ENCODE measurements at places on chromosomes 3 and 15. TPM values are rescaled to one million over a fixed set of nuclear protein-coding genes. Genes with fewer than 3 reads are reported as not detected.

GRCh38 chr3:44060164-44060563 is 181.5 kb upstream of the TOPAZ1 start:
- no peak for DNase-seq

DNA sequence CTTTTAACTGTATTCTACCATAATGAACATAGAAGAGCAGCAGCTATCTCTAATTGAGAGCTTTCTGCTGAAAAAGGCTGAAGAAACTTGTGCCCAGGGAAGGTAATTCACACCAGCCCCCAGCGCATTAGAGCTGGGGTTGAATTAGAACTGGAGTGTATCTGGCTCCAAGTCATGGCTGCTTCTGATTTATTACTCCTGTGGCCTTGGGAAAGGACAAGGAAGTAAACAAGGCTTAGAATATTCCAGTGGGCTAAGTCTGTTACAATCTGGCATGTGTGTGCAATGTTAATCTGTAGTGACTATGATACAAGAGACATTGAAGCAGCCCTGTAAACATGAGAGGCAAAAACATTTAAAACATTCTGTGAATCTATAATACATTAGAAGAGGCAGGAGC is 18.1 kb downstream of the CPA3 start:
- no peak for DNase-seq

GRCh38 chr3:27943106-27943505 is 221.0 kb upstream of the EOMES start:
- DNase-seq, result no peak

GRCh38 chr3:20066850-20067617 is 26.8 kb downstream of the KAT2B start:
- no peak for DNase-seq

Gene LRRC34
- 0.38 TPM for total RNA-seq

Gene TIPIN
- 56.3 TPM for total RNA-seq

Data from natural killer cell treated with Interleukin-12 subunit alpha and Interleukin-12 subunit beta and Interleukin-15 and Interleukin-18, amount 100 ng/mL, for 72 hours (primary cell).